Activated T-helper 2 cell treated with anti-CD3 and anti-CD28 coated beads, Interferon-gamma antibody, Interleukin-2, Interleukin-4, amounts not matched to agents 10 μg/mL and 5 μg/mL and 100 μg/mL, durations not matched to agents 14 hours and 24 hours and 36 hours (primary cell): ENCODE measurements at places on chromosomes 16 and 17.

DNA sequence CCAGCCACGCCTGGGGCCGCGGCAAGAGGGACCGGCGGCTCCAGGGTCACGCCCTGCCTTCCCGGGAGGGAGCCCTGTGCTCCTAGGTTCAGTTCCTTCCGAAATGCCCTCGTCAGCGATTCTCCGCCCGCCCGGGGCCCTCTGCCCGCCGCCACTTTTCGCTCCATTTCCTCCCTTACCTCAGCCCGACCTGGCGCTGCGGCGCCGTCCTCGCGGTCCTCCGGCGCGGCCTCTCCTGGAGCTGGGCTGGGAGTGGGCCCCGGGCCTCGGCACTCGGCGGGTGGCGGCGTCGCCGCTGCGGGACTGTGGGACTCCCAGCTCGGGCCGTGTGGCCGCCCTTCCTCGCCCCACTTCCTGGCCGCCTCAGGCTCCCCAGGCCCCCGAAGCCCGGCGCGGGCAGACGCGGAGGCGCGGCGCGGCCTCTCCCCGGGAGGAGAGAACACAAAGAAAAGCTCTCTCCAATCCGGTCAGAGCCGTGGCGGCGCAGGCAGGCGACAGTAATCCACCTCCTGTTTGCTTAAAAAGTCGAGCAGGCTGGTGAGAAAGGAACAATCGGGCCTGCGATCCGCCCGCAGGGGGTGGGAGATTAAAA is 1.6 kb downstream of the BAHCC1 start:
- peak; percentile 30 for DNase-seq

GRCh38 chr17:8623591-8623990 is 6.9 kb downstream of the MYH10 start:
- no peak for DNase-seq

GRCh38 chr17:40599468-40599763 is 34.1 kb upstream of the CCR7 start:
- DNase-seq, result no peak

DNA sequence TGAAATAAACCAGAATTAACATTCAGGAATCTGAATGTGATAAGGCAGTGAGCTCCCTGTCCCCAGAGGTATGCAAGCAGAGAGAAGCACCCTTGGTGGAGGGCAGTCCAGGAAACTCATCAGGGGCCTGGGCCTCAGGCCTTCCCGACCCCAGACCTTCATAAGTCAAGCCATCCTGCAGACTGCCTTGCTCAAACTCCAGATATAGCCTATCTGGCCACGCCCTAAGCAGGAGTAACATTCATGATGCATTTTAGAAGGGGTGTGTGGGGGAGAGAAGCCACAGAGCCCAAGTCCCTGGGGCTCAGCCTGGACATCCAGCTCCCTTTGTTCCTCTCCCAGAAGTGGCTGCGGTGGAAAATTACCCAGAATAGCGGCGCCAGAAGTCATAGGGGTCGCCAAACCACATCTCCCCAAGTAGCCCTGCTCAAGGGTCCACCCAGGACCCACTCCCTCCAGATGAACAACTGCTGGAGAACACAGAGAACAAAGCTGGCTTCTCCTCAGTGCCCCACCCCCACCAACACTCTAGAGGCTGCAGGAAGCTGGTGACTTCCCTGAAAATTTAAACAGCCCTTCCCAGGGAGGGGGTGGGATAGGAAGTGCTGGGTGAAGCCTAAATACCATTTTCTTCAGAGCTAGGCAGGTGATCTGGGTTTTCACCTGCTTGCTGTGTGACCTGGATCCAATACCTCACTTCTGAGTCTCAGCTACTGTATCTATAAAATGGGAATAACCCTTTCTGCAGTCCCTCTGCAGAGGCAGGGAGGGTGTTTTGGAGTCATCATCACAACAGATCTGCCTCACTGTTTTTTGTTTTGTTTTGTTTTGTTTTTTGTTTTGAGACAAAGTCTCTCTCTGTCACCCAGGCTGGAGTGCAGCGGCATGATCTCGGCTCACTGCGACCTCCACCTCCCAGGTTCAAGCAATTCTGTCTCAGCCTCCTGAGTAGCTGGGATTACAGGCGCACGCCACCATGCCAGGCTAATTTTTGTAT is 1.5 kb upstream of the SREBF1 start:
- DNase-seq, result no peak

- DNase-seq, result no peak
These were observed 666.6 kb downstream of the CDH11 start for GRCh38 chr16:64455275-64455674.

DNA sequence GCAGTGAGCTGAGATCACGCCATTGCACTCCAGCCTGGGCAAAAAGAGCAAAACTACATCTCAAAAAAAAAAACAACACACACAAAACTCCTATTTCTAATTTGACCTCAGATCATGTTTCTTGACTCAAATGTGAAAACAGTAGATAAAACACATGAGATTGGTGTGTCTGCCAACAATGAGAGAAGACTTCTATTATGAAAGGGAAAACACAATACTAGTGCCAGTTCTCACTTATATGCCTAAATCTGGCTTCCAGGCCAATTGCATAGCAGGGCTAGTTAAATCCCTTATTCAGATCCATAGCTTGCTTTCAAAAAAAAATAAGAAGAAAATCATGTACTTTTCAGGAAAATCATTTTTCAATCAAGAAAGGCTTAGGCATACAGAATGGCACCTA is 39.4 kb downstream of the AP1G1 start:
- DNase-seq, result no peak

GRCh38 chr17:28665994-28666393 is 4.0 kb downstream of the SUPT6H start:
- no peak for DNase-seq

- DNase-seq, result no peak
These were observed 7.3 kb downstream of the PCTP start for GRCh38 chr17:55758171-55758570.

- DNase-seq, result no peak
These were observed 21.1 kb downstream of the EIF4A3 start for GRCh38 chr17:80125656-80126448.
